ENCODE measurements at places on chromosomes 16 and 17. TPM values are rescaled to one million over a fixed set of nuclear protein-coding genes. Genes with fewer than 3 reads are reported as not detected.

HBA2 gene
- total RNA-seq = not detected

DVL2 gene
- total RNA-seq = 28.4 TPM

MILR1 gene
- 0.76 TPM for total RNA-seq

NXPH3 gene
- 5.3 TPM for total RNA-seq

KRT16 gene
- not detected for total RNA-seq

SLC38A8 gene
- not detected for total RNA-seq

ABCC12 gene
- not detected for total RNA-seq

NACA2 gene
- total RNA-seq = not detected

CACNA1G gene
- not detected for total RNA-seq

CLCN7 gene
- total RNA-seq = 57.4 TPM

AATK gene
- 1.7 TPM for total RNA-seq

NDRG4 gene
- total RNA-seq = 126 TPM

TMEM235 gene
- 2.2 TPM for total RNA-seq

OR1A1 gene
- not detected for total RNA-seq

ZACN gene
- total RNA-seq = not detected

NPIPB6 gene
- not detected for total RNA-seq

CD19 gene
- total RNA-seq = not detected

FBXL16 gene
- 0.09 TPM for total RNA-seq

CDH13 gene
- total RNA-seq = 208 TPM
